ENCODE measurements at places on chromosomes 4 and X.

- DNase-seq, result no peak
Observed at GRCh38 chrX:13955975-13956374, 73.7 kb downstream of the GEMIN8 start.

GRCh38 chr4:17063888-17064287, 165.4 kb upstream of the LDB2 start:
- no peak for DNase-seq

DNA sequence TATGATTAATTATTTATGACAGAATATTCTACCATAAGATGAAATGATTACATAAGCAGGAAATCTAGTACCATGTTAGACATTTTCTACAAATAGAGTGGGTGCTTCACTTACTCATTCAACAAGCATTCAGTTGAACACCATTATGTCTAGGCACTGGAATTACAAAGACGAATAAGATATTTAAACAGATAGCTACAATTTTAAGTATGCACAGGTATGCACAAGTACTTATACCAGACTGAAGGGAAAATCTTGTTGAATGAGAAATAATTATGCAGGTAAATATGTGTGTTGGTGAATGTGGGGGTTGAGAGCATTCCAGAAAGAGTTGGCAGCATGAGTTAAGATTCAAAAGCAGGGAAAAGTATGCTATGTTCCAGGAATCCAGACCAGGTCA, 107.3 kb upstream of the CNKSR2 start:
- no peak for DNase-seq

GRCh38 chr4:108972613-108973283, 209.9 kb upstream of the ETNPPL start:
- peak; percentile 7 for DNase-seq

- DNase-seq, result no peak
Observed at GRCh38 chr4:5796976-5797375, 86.0 kb downstream of the EVC start.

GRCh38 chrX:139784807-139785206, 76.8 kb upstream of the MCF2 start:
- DNase-seq, result no peak

DNA sequence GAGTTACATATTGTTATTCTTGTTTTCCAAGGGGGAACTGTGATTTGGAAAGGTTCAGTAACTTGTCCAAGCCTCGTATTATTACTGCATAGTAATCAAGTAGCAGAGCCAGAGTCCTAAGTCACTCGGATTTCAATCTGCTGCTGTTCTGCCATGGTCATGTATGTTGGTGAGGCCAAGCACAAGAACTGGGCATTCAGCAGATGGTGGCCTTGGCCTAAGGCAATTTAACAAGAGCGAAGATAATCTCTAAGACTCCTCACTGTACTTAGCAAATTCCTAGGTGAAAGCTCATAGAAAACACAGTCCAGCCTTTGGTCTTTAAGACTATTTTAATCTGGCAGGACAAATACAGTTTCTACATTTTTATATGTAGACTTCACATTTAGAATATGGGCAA, 64.8 kb downstream of the NDST3 start:
- DNase-seq, result no peak

DNA sequence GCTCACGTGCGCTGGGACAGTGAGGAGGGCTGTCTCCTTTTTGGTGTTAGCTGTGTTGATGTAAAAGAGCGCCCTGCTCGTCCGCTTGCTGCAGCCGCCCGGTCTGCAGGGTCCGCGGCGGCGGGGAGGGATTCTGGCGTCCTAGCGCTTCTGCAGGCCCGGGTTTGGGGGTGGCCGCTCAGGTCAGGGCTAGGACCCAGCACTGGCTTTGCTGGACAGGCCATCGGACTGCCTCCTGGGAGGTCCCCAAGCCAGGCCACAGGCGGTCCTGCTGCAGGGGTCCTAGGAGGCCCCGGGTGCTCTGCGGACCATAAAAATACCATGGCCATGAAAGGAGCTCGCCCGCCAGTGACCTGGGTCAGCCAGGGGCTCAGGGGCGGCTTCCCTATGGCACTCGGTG, 308.7 kb downstream of the DCTD start:
- no peak for DNase-seq

- DNase-seq, result no peak
Observed at GRCh38 chrX:123175366-123176122, 8.5 kb upstream of the GRIA3 start.

- DNase-seq, result no peak
Observed at GRCh38 chr4:47705326-47705981, 132.4 kb downstream of the CORIN start.

GRCh38 chrX:43615660-43616059, 40.4 kb upstream of the MAOA start:
- no peak for DNase-seq

DNA sequence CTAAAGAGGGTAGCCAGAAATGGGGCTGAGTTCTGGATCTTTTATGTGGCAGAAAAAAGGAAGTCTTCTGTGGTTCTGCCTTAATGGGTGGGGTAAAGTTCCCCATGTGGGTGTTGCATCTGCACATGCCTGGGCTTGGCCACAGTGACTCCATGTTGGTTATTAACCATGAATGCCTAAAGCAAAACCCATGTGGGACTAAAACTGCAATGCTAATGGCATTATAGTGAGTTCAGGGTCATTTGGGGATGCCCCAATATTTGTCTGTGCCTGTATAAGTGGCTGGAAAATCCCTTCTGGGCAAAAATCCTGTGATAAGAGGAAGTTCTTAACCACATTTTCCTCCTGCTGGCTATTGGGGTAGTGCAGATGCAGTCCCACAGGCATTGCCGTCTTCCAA, 857.4 kb downstream of the FAT4 start:
- peak; percentile 2 for DNase-seq

DNA sequence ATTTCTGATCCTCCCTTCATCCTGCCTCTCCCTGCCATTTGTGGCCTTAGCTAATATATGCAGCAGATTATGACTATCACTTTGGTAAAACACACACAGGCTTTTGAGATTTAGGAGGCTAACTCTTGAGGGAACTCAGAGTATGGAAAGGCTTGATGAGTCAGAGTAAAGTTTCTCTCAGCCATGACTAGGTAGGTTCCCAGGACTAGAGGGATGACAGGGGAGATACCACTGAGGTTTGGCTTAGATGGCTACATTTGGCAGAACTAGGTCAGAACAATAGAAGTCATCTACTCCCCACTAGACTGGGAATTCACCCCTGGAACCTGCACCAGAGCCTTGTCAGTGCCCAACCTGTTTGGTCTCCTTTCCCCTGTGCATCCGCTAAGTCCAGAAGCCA, 585.7 kb downstream of the TLL1 start:
- DNase-seq, result no peak

- DNase-seq, result no peak
Observed at GRCh38 chr4:25817059-25817681, 45.6 kb downstream of the SEL1L3 start.

DNA sequence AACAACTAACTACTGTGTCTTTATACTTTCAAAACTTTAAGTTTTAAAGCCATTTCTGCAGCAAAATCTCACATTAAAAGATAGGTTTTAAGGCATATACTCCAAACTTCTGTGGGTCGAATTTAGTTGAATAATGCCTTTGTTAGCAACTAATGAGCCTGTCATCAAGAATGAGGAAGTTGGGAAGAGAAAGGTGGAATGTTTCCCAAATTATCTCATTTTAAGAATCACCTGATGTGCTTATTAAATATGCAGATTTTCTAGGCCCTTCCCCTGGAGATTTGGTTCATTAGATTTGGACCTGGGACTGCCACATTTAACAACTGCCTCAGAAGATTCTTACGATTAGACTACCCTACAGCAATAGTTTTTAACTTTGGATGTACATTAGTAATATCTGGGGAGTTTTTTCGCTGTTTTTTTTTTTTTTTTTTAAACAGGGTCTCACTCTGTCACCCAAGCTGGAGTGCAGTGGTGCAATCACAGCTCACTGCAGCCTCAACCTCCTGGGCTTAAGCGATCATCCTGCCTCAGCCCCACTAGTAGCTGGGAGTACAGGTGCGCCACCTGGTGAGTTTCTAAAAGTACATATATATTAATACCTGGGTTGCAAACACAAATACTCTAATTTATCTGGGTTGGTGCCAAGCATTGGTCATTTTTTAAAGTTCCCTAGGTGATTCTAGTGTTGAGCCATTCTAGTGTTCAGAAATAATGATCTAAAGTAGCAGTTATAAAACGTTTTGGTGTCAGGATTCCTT, 16.1 kb upstream of the TASL start:
- DNase-seq, result no peak

- peak; percentile 53 for DNase-seq
Observed at GRCh38 chr4:153522802-153523094, 56.6 kb downstream of the TMEM131L start.

DNA sequence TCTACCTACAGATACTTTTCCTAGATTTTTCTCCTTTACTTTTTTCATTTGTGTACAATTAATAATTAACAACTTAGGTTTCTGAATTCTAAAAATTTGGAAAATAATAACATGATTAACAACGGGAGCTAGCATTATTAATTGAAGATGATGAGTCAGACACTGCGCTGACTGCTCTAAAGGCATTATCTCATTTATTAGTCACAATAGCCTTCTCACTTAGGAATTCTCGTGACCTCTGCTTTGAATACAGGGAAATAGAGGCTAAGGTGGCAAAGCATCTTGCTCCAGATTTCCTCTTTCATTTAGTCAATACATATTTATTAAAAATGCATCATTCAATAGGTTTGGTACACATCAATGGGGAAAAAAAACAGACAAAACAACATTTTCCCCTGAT, 441.3 kb downstream of the PCDH18 start:
- DNase-seq, result no peak

- DNase-seq, result no peak
Observed at GRCh38 chrX:68748030-68748429, 80.8 kb upstream of the EFNB1 start.

GRCh38 chrX:129490330-129490729, 33.0 kb downstream of the SMARCA1 start:
- DNase-seq, result no peak

DNA sequence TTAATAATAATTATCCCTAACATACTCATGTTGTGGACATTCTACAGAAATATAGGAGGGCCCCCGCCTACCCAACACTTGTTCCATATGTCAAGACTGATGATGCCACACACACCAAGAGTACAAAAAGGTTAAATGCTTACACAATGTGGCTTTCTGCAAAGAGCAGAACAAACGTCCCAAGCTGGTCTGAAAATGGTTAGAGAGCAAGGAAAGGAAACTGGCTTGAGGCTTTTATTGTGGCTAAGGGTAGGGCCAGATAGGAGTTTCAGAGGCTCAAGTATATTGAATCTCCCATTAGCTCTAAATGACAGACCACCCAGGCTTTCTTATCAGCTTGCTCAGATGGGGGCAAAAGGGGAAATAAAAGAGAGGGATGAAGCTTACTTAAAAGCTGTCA, 134.1 kb upstream of the C1QTNF7 start:
- no peak for DNase-seq

GRCh38 chrX:136166221-136166855, 19.0 kb downstream of the FHL1 start:
- DNase-seq, result no peak

- no peak for DNase-seq
Observed at GRCh38 chr4:139550724-139551429, 5.1 kb downstream of the SETD7 start.

- no peak for DNase-seq
Observed at GRCh38 chr4:121138039-121138825, 25.9 kb downstream of the TNIP3 start.

DNA sequence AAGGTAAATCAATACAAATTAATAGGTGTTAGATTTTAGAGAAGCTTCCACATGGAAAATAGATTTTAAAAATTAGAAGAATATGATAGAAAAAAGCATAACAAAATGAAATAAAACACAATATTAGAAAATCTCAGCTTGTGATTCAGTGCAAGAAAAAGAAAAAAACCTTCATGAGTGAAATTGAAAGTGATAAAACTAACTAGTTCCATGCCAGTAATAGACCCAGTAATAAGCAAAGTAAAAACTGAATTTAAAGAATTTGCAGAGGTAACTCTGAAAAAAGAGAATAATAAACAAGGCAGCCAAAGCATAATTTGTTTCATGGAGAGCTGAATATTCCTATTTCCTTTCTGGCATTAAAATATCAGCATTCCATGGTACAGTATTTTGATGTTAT, 174.3 kb upstream of the TENM3 start:
- DNase-seq, result no peak

- no peak for DNase-seq
Observed at GRCh38 chrX:7390441-7390840, 242.5 kb upstream of the PUDP start.

- DNase-seq, result no peak
Observed at GRCh38 chr4:168723569-168723968, 226.7 kb downstream of the PALLD start.

DNA sequence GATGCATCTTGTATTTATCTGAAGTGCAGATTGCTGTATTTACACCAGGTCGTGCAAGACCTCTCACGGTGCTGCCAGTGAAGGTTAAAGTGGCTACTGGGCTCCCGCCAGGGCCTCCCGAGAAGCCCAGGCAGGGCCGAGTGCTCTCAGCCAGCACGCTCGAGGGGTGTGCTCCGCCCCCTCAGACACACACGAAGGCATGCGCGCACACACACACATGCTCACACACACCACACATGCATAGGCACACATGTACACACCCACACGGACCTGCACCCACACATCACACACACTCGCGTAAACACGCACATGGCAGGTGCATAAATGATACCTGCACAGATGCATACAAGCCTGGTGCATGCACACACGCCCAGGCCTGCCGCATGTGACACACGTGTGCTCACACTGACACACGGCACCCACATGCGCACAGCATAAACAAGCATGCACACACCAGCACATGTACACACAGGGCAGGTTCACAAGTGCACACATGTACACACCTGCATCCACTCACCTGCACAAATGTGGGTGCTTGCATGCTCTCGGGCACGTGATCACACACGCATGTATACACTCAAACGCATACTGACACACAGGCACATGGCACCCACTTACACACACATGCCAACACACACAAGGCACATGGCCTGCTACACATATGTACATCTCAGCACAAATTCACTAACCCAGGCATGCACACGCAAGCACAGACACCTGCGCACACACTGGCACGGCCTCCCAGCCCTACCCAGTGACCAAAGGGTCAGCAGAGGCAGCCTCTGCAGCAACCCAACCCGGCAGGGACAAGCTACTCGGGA, 71.6 kb downstream of the FAM53A start:
- DNase-seq, result no peak

DNA sequence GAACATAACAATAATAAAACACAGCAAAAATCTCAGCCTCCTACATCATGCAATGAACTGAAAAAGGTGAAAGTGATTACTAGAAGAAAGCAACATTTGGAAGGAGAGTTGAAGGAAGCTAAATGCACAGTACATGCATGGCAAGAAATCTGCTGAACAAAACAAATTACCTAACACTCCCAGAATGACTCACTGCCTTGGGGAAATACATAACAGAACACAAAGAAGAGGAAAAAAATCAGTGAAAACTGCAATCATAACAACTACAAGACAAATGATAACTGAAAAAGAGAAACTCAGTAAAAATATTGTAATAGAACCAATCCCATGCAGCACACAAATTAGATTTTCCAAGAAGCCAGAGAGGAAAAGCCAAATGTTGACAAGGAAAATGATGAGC, 1513.2 kb downstream of the ARAP2 start:
- DNase-seq, result no peak
